Caudate nucleus (tissue), 63 donors: ENCODE measurements at places on chromosomes 12 and 14.

DNA sequence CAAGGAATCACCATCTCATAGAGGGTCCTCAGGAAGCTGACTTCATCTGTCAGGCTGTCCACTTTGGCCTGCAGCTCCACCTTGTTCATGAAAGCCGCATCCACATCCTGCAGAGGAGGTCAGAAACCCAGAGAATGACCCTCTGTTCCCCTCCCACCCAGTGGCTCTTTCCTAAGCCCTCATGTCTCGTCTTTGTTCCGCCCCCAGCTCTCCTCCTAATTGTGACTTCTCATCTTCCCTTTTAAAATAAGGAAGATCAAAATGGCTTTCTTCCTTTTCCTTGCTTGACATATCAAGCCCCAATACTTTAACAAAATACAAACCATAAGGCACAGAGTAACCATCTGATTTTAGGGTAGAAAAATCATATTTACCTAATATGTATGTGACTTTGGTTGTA is 4.4 kb downstream of the KRT76 start:
- no peak for DNase-seq

DNA sequence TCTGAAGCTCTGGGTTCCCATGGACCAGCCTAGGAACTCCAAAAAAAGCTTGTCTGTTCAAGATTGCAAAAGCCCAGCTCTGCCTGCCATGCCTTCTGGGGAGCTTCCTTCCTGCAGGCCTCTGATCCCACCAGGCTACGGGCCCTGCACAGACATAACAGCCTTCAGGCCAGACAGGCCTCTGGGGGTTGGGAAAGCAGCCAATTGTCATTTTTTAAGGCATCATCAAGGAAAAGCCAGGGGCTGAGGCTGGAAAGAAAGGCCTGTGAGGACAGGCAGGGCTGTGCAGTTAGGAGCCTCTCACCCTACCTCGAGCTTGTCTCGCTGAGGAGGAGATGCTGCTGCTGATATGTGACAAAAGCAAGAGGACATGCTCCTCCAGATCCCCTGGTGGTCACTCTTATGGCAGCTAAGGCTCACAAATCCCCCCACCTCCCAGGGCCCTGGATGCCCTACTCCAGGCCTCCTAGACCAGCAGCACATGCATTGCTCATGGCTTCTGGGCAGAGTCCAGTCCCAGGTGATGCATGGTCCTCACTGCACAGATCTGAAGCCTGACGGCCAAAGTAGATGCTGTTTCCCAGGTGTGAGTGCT is 2.9 kb downstream of the TMEM229B start:
- DNase-seq, result no peak

DNA sequence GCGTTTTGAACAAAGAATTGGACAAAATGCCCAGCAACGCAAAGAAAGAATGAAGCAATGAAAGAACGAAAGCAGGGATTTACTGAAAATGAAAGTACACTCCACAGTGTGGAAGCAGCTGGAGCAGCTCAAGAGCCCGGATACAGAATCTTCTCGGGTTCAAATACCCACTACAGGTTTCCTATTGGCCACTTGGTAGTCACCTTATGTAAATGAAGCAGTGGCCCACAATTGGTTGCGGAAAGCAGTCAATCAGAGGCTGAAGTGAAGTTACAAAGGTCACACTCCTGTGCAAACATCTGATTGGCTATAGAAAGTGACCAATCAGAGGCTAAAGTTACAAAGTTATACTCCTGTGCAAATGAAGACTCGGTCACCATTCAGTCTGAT is 15.0 kb upstream of the PPP1R13B start:
- no peak for DNase-seq

DNA sequence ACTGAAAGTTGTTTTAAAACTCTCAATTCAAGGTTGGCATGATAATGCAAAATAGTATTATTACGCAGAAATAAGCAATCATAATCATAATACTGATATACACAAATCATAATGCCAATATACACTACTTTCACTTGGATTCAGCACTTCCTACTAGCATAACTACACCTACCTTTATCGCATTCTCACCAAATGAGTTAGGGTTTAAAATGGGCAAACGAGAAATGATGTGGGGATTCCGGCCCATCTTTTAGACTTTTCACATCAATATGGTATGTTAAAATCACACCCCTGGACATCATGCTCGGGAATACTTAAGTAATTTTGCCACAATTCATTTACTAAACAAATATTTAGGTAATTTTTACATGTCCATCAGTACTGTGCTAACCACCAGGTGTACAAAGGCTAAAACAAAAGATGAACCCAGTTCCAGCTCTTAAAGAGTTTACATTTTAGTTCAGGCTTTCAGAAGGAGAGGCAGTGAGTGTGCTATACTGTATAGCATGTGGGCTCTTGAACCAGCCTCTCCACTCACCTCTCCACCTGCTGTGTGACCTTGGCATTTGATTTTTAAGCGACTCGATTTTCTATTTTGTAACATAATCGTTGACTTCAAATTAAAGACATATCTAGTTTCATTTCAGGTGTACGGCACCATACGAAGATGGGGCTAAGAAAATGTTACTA is 1.1 kb upstream of the USP15 start:
- DNase-seq, result no peak

DNA sequence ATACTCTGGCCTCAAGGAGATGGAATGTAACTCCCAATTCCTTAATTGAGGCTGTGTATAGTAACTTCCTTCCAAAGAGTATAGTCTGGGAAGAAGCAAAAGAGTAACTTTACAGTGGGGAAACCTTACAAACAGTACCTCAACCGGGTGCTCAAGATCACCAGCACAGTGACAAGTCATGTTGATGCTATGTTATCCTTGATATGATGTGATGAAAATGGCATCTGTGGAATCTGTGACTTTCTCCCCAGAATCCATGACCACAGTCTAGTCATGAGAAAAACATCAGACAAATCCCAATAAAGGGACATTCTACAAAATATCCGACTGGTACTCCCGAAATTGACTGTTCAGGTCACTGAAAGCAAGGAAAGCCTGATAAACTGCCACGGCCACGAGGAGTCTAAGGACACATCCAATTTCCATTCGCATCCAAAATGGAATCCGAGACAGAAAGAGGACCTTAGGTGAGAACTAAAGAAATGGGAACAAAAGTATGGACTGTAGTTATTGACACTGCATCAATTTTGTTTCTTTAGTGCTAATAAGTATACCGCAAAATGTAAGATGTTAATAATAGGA is 97.3 kb upstream of the FRMD6 start:
- DNase-seq, result no peak

DNA sequence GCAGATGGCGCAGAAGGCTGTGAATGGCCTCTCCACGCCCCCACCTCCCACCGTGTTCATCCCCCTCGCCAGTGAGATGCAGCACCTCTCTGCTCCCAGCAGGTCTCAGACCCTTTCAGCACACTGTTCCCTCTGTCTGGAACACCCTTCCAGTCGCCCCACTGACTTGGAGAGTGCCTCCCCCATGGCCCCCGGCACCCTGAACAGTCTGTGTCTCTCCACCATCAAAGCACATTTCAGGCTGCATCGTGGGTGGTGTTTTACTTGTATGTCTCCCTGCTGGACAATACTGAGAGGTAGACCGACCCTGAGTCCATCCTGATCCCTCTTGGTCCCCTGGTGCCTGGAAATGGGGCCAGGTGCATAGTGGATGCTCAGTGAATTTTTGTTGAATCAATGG is 34.9 kb downstream of the CACNA2D4 start:
- no peak for DNase-seq

- DNase-seq, result no peak
Measured at GRCh38 chr12:81957631-81958030, 198.5 kb upstream of the PPFIA2 start.

DNA sequence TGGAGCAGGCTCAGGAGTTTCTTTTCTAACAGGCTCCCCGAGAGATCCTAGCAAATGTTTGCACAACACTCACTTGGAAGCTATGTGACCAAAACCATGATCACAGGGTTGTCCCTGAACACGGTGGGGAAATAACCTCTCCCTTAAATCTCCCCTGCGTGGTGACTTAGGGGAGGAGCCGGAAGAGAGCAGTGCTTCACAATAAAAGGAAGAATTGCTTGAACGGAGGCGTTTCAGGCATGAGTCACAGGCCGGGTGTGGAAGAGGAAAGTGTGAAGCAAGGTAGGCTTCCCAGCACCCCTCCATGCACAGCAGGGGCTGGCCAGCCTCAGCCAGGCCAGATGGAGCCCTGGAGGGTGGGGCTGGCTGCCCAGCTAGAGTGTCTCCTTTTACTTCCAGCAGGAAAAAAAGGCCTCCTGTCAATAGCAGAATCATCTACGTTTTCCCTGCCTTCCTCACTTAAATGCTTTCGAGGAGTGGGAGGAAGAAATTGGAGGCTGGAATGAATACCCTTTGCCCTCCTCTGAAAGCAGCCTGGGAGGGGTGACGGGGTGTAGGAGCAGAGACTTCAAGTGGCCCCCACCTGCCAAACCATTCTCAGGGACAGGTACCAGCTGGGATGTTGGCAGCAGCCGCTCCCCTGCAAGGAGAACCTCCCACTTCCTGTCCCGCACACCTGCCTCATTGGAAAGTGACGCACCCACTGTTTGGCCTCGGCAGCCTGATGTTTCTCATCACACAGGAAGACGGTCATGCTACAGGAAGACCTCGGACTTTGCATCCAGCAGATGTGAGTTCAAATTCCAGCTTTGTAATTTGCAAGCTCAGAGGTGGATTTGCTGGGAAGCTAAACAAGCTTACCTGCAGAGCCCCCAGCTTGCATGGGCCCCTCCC is 30.1 kb upstream of the PPP2R5C start:
- DNase-seq, result peak; percentile 61

- no peak for DNase-seq
Measured at GRCh38 chr14:67444395-67444794, 32.4 kb upstream of the PLEK2 start.

DNA sequence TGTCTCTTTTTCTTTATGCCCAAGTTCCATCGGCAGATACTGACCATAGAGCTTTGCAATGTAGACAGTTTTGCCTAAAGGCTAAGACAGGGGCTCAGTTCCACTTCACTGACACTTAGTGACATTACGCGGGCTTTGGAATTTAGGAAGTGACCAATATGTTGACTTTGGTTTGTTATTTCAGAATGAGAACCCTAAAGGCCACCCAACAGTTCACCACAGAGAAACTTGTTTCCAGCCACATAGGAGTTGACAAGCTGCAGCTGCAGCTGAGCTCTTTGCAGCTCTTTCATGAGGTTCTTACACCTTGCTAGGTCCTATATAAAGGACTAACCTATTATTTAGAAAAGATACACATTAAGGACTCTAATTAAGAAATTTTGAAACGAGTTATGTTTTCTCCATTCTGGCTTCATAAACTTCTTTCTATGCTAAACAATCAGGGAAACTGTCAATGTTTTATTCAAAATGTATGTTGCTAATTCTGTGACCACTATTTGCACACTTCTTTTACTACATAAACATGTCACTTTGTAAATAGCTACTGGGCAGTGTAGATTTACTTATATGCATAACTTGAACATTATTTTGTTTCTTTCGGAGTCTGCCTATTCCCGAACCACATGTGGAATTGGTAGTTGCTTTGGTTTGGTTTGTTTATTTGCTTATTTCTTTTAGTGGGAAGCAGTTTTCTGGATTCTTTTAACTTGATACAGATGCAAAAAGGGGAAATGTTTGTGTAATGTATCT is 18.5 kb upstream of the KLRD1 start:
- DNase-seq, result no peak

DNA sequence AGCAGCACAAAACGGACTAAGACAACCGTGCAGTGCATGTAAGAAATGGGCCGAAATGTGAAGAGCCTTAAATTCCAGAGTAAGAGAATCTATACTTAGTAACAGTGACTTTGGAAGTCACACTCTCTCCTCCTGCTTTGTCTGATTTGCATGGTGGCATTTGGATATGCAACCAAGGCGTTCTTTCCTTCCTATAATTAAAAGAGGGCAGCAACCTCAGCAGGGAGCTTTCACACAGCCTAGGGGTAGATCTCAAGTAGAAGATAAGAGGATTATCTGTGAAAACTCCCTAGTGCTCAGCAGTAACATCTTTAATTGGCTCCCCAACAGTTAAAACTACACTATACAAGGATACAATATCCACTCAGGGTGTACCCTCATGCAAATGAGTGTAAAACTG is 16.5 kb downstream of the GMFB start:
- no peak for DNase-seq

GRCh38 chr14:73250781-73251500 is 13.6 kb downstream of the PAPLN start:
- no peak for DNase-seq

GRCh38 chr14:64696355-64696857 is 7.8 kb upstream of the PLEKHG3 start:
- no peak for DNase-seq

DNA sequence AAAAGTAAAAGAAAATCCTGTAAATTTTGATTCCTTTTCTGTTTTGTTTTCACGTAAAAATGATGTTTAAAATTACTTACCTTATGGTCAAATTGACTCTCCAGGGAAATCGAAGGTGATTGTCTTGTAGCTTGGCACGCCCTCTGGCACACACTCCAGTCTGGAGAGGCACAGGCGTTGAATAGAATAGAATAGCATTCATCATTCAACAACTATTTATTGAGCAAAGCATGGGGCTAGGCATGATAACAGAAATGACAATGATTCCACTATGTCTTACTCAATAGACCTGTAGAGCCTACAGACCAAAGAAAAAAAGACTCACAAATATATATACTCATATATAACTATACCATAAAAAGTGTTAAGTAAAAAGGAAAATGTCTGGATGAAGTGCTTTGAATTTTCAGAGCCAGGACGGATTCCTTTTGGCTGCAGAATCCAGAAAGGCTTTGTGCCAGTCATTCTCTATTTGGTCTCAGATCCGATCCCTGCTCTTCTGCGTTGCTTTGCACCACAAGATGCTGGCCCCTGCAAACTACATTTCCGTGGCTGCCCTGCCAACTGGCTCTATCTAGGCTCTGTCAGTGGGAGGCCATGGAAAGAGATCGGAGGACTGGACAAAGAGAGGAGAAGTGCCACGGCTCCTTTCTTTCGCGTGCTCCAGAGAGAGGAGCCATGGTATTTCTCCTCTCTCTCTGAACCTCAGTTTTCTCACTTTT is 231.8 kb downstream of the CRADD start:
- DNase-seq, result no peak

DNA sequence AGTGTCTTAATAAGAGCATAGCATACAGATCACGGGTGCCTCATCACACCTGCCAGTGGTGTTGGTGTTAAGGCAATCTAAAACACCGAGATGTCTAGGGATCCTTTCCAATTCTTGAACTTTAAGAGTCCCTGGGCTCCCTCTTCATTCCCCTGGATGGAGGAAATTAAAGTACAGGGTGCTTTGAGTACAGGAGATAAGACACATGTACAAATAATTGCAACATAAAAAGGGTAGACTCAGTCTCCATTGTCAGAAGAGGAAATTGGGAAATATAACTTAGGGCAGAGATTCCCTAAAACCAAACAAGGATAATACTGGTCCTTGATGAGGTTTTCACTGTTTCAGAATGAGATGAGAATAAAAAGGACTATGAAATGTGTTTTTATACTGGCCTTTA is 34.9 kb downstream of the SCFD1 start:
- DNase-seq, result no peak

GRCh38 chr12:124928912-124929530 is 14.6 kb upstream of the UBC start:
- DNase-seq, result no peak

DNA sequence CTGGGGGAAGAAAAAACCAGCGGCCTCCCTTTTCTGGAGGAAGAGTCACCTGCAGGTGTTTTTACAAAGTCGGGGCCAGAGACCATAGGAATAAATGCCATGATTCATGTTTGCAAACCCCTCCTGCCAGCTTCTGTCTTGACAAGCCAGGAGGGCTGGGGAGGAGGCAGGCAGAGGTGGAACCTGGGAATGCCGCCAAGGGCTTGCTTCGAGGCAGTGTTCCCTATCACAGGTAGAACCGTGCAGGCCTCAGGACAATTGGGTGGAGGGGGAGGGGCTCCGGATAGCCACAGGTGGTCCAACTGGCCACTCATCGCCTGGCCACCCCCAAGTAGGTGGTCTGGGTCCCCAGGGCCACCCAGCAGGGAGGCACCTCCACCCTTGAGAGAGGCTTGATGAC is 14.2 kb upstream of the DLK1 start:
- DNase-seq, result no peak
